ENCODE measurements at places on chromosomes 7 and 10.

DNA sequence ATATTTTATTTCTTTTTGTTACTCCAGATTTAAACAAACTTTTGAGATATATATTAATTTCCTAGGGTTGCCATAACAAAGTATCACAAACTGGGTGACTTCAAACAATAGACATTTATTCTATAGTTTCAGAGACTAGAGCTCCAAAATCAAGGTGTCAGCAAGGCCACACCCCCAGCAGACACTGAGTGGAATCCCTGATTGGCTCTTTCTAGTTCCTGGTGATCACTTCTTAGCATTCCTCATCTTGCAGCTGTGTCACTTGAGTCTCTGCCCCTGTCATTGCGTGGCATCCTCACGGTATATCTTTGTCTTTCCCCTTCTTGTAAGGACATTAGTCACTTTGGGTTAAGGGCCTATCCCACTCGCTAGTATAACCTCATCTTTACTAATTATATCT is 7.6 kb upstream of the SLC26A3 start:
- no peak for DNase-seq

DNA sequence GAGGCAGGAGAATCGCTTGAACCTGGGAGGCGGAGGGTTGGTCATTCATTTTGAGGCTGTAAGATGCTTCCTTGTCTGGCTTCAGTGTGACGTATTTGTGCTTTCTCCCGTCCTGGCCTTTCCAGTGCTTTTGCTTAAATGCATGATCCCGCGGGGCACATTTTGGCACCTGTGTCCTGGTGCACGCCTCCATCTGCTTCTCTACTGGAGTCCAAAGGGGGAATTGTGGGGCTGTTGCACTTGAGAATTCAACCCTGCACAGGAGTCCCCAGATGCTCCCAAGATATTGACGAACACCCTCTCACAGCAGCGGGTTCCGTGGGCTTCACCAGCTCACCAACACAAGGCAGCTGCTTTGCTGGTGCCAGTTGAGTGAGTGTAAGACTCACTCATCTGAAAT is 10.3 kb upstream of the LRRC27 start:
- DNase-seq, result no peak

DNA sequence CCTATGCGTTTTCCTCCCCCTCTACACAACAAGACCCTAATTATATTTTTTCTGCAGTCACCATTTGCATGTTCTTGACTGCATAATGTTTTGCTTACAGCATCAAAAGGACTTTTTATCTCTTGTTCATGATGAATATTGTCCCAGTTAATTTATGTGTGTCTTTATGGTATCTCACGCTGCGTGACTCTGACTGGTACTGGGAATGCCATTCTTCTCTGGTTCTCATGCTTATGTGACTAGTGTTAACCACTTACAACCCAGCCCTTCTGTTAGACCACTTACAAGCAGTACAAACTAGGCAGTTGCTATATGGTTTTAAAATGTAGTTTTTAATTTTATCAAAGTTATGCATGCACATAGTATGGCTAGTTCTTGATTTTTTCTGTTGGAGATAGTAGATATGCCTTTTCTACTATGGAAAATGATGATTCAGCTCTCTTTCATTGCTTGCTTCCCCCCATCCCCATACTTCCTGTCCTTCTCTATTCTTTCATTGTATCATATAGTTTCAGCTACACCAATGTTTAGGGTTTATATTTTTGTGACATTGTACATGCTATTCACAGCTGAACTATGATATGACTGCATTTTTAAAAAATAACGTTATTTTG is 24.9 kb downstream of the BZW2 start:
- DNase-seq, result no peak

GRCh38 chr10:76309741-76310587 is 878.5 kb downstream of the LRMDA start:
- peak; percentile 27 for DNase-seq

DNA sequence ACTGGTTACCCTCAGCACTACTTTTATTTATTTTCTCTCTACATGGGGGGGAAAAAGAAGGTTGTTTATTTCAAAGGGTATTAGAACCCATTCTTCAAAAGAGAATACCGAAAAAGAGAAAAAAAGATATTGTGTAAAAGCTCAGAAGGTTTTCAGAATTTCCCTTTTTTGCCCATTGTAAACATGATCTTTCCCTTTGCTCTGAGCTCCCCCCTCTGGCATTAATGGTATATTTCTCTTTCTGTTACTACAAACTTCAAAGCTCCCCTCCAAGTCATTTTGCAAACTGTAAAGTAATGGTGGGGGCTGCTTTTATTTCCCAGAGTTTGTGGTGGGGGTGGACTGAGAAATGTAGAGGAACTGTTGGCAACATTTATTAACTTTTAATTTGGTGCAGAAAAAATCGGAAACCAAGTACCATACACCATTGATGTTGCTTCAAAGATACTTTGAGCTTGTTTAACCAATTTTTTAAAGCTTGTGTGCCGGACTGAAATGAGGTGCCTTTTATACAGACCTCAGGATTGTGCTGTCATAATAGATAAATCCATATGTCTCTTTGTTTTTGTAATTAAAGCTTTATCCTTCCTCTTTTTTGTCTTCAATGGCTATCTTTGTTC is 181.5 kb downstream of the EXOC4 start:
- peak; percentile 81 for DNase-seq

DNA sequence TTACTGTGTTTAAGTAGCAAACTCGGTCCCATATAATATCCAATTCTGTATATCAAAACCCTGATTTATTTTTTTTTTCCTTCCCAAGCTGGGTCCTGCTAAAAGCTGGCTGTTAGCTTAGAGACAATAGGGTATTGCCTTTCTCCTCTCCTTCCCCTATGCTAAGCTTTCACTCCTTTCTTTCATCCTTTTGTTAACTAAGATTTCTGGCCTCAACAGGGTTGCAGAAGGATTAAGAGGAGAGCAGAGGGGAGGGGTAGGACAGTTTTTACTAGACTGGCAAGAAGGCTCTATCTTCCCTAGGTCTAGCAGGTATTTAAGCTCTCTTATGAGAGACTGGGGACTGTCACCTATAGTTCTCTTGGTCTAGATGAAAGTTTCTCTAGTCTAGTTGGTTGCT is 229.2 kb downstream of the KCND2 start:
- DNase-seq, result no peak

- no peak for DNase-seq
Observed at GRCh38 chr7:17247357-17247756, 51.1 kb upstream of the AHR start.

- DNase-seq, result no peak
Observed at GRCh38 chr7:81611040-81611439, 158.8 kb downstream of the HGF start.

GRCh38 chr7:46165276-46165675 is 244.2 kb upstream of the IGFBP3 start:
- DNase-seq, result no peak

GRCh38 chr7:41887416-41887815 is 184.5 kb upstream of the INHBA start:
- DNase-seq, result peak; percentile 33

DNA sequence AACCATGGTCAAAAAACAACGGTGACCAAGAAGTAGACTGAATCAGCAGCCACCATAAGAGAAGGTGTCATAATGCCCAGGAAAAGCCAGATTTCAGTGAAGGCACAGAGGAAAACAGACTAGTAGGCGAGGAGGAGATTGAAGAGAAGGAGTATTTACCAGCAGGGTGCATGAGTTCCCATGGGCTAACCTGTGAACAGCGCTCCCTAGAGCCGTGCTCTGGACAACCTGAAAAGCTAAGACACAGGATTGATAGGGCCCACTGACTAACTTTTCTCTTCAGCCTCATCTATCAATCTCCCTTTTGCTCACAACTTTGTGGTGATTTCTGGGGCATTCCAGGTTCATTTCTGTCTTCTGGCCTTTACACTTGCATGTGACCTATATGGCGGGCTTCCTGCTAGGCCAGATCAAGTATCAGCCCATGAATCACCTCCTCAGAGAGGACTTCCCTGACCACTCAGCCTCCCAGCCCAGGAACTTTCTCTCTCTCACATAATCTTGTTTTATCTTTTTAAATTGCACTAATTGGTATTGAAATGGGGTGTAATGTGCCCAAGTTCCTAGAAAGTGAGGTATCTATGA is 12.8 kb downstream of the ANKRD22 start:
- DNase-seq, result no peak

DNA sequence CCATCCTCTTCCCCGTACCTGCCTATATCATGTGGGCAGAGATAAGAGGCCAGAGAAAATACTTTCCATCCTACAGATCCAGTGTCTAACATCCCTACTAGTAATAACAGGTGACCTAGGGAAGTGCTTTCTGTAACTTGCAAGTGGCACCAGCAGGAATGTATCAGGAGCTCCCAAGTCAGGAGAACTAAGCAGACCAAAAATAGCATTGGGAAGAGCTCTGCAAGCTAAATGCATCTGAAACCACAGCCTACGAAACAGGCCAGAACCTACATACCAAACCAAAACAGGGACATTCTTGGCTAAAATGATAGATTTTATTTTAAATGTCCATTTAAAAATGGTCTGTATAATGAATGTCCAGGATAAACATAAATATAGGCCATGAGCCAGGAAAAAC is 680.8 kb downstream of the PHTF2 start:
- DNase-seq, result peak; percentile 42

DNA sequence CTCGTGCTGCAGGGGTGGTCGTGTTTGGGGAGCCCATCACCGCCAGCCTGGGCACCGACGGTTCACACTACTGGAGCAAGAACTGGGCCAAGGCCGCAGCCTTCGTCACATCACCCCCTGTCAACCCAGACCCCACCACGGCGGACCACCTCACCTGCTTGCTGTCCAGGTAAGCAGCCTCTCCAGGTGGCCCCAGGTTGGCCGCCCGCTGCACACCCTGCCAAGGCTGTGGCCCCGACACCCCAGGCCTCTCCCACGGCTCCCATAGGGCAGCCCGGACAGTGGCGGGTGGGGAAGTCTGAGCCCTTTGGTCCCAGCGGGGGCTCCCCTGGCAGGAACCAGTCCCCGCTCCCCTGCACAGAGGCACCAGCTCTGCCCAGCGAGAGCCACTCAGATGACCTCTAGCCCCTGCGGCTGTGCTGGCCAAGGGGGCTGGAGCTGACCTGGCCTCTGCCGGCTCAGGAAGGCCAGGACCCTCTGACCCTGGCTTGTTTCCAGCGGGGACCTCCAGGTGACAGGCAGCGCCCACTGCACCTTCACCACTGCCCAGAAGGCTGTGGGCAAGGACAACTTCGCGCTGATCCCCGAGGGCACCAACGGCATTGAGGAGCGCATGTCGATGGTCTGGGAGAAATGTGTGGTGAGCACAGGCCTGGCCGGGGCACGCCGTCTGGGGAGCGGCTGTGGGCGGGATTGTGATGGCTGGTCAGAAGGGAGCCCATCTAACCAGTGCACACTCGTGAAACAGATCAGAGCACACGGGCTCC is 13.8 kb downstream of the DPYSL4 start:
- DNase-seq, result no peak

GRCh38 chr10:776772-777171 is 87.3 kb upstream of the DIP2C start:
- no peak for DNase-seq

DNA sequence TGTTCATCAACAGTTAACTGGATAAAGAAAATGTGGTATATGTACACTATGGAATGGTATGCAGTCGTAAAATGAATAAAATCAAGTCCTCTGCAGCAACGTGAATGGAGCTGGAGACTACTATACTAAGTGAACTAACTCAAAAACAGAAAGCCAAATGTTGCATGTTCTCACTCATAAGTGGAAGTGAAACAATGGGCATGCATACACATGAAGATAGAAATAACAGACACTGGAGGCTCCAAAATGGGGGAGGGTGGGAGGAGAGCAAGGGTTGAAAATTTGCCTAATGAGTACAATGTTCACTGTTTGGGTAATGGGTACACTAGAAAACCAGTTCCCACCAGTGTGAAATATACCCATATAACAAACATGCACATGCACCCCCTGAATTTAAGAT is 179.5 kb downstream of the ZWINT start:
- DNase-seq, result no peak

DNA sequence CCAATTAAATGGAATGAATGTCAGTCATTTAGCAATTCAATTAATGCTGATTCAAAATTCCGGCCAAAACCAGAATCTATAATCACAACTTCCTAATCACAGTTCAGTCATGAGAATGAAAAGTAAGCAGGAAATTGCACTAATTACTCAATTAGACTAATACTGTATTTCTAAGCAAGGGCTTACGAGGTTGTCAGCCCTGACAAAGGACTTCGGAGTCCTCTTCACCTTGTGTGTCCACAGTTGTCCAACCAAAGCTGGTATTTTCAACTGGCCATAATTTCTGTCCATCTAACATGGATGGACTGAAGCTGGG is 17.4 kb downstream of the CPA1 start:
- no peak for DNase-seq

- DNase-seq, result peak; percentile 68
Observed at GRCh38 chr7:131400681-131401176, 73.1 kb downstream of the MKLN1 start.

DNA sequence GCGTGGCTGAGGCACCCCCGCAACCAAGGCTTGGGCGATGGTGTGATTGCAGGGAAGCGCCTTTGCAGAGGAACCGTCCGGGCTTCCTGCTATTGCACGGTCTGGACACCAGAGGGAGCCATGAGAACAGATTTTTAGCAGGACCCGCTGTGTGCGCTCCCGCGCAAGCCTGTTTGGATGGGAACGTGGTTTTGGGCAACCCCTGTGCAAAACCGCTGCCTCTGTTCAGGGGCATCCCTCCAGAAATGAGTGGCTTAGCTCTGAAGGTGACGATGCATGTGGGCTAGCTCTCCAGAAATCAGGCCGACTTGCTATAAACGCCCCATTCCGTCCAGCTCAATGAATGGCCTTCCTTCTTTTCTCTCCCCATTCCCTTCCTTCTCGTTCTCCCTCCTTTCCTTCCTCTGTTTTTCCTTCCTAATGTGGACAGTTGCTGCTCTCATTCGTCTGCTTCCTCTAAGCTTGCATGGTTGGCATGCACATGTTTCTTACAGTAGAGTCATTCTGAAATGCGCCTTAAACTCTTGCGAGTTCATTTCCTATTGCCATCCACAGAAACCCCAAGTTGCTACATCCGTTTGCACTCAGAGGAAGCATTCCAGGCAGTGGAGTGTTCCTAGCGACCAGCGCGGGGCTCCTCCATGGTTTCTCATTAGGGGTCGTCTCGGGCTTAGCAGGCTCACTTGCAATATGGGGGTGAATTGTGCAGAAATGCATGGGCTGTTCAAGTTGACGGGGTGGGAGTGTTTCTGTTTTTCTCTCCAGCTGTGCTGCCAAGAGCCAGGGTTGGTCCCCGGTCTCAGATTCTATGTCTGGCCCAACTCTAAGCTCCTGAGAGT is 302.5 kb upstream of the GALNT17 start:
- peak; percentile 76 for DNase-seq

DNA sequence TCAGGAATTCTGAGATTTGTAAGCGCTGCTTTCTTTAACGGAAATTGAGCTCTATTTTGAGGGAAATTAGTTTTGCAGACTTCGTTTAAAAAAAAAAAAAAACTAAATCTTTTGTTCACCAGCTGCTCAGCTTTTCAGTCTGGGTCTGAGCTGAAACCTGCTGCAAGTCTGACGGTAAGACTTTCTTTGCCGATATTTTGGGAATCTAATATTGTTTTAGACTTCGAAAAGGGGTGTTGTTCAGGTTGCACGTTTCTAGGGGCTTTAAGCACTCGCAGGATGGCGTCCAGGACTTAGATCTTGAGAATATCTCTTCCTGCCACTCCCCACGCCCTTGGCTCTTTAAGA is 1.8 kb upstream of the MEOX2 start:
- DNase-seq, result no peak

GRCh38 chr7:92767437-92767836 is 68.9 kb downstream of the CDK6 start:
- no peak for DNase-seq
